ENCODE measurements at places on chromosomes 5 and 9.

GRCh38 chr9:105656131-105656921, 5.9 kb upstream of the TAL2 start:
- peak; percentile 21 for DNase-seq

GRCh38 chr5:74441616-74442015, 198.9 kb downstream of the ENC1 start:
- DNase-seq: no peak

GRCh38 chr5:127683008-127683407, 20.2 kb upstream of the CCDC192 start:
- DNase-seq: no peak

DNA sequence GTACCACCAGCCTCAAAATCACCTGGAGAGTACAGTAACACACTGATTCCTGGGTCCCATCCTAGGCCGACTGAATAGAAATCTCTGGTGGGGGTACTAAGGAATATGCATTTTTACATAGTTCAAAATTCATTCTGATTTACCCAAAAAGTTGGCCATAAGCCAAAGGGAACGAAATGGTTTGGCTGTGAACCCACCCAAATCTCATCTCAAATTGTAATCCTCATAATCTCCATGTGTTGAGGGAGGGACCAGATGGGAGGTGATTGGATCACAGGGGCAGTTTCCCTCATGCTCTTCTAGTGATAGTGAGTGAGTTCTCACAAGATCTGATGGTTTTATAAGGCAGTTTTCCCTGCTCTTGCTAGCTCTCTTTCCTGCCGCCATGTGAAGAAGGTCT, 31.1 kb downstream of the MEGF9 start:
- DNase-seq: no peak

- no peak for DNase-seq
Measured at GRCh38 chr9:94160594-94161501, 76.6 kb downstream of the PTPDC1 start.

DNA sequence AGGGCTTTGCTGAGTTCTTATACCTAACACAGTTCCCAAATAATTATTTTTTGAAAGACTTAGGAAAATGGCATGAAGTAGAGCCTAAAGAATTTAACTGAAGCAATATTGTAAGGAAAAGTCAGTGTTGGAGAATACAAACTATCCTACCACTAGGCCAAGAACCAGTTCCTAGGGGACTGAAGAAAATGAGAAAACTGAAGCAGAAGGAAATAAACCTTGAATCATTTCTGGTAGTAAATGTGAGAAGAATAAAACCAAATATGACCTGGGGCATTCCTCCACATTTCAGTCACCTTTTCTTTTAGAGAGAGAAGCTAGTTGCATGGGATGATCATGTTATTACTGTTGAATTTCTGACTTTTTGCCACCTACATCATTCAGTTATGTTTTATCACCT, 1393.9 kb upstream of the C9orf72 start:
- DNase-seq: no peak

DNA sequence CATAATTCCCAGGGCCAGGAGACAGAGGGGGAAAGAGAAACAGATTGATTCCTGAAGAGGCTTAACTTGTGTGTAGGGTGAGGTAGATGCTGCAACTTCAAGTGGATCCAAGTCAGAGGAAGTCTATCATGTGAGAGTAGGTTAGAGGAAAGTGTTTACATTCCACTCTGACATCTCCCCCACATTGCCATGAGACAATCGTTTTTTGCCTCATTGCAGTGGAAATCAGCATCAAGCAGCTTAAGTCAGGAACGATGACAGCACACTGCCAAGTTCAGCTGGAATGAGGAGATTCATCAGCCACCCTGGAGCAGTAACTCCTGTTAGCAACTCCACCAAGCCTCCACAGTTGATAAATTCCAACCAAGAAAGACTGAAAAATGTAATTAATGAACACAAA, 689.7 kb upstream of the MEF2C start:
- no peak for DNase-seq

GRCh38 chr5:103774721-103775120, 212.1 kb upstream of the NUDT12 start:
- no peak for DNase-seq

DNA sequence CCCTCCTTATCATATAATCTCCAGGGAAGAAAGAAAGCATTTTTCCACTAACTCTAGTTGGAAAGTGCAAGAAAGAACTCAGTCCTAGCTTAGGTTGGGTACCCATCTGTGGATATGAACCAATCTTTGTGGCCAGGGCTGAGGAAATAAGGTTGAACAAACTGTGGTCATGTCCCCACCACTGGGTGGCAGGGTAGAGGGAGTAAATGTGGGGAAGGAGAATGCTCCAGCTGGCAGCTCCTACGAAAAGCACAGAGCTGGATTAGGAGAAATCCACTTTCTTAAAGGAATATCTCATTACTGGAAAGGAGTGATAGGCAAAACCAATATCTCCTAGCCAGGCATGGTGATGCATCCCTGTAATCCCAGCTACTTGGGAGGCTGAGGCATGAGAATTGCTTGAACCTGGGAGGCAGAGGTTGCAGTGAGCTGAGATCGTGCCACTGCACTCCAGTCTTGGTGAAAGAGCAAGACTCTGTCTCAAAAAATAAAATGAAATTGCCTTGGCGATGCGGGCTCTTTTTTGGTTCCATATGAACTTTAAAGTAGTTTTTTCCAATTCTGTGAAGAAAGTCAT, 175.1 kb downstream of the CCDC192 start:
- DNase-seq: no peak

GRCh38 chr9:114827641-114828302, 21.9 kb upstream of the TNFSF15 start:
- DNase-seq: no peak

GRCh38 chr9:126956917-126957686, 42.5 kb downstream of the RALGPS1 start:
- DNase-seq: no peak

- no peak for DNase-seq
Measured at GRCh38 chr5:59301727-59302126, 591.8 kb downstream of the PDE4D start.

DNA sequence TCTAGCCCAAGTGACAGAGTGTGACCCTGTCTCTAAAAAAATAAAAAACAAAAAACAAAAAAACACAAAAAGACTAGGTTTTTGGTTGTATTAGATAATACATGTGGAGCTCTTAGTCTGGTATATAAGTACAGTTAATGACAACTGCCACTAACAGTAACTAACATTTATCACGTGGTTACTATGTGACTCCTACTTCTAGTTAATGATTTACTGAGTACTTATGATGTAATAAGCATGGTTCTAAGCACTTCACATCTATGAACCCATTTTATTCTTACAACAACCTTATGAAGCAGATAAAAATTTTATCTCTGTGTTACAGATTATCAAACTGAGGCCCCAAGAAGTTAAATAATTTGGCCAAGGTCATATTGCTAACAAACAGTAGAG, 6.1 kb upstream of the TMEFF1 start:
- no peak for DNase-seq

- DNase-seq: no peak
Measured at GRCh38 chr5:31939151-31939550, 235.0 kb downstream of the GOLPH3 start.

- DNase-seq: no peak
Measured at GRCh38 chr5:19406576-19407365, 581.2 kb downstream of the CDH18 start.
